ENCODE measurements at places on chromosomes 11 and 22.

GRCh38 chr11:85132851-85133585 is 494.1 kb downstream of the DLG2 start:
- peak; percentile 23 for DNase-seq

DNA sequence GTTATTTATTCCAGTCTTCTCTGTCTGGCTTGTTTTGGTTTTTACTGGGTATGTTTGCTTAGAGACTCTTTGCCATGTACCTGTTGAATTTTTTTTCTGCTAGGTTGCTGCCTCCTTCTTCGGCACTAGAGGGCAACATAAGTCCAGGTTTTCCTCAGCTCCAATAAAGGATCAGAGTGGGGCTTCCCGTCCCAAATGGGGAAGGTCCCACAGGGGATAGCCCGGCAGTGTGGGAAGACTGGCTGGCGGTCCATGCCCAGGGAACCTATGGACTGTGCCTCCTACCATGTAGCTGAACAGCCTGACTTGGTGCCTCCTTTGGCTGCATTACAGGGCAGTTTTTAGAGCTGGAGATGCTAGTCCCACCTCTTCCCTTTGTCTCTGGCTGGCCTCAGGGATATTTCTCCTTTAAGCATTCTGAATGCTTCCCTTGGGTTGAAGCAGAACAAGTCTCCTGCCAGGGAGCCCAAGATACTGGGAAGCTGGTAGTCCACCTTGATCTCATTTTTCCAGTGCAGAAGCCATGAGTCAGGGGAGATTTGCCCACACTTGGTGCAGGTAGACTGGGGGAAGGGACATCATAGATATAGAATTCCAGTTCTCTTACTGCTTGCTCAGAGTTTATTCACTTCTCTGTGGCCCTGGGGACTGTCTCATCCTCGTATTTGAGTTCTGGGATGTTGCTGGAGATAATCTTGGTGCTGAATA is 60.2 kb downstream of the BRD1 start:
- DNase-seq: peak; percentile 66

DNA sequence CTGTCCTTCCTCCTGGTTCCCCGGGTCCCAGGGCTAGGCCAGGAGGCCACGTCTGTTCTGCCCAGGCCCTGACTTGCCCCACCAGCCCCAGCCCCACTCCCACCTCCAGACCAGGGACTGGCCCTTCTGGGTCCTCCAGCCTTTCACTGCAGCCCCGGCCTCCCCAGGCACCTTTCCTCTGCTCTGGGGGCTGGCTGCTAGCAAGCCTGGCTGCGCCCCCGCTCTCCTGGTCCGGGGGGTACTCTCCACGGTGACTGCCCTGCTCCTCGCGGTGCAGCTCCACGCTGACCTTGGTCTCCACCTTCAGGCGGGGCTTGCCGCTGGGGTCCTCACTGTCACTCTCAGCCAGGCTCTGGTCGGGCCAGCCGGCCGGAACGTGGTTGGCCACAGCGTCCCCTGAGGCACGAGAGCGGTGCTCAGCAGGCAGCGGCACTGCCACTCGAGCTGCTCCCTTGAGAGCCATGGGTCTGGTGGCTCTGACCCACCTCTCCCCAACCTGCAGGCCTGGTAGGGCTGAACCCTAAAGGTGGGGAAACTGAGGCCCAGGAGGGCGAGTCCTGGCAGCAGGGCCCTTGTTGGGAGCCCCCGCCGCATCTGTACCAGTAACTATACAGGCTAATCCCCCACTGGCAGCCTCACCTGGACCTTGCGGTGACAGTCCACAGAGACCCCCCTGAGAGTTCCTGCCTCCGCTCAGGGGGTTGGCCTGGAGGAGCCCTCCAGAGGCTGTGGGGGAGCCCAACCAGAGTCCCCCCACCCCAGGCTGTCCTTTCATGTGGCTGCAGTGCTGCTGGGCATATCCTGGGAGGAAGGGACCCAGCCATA is 29.0 kb downstream of the TRMU start:
- no peak for DNase-seq

DNA sequence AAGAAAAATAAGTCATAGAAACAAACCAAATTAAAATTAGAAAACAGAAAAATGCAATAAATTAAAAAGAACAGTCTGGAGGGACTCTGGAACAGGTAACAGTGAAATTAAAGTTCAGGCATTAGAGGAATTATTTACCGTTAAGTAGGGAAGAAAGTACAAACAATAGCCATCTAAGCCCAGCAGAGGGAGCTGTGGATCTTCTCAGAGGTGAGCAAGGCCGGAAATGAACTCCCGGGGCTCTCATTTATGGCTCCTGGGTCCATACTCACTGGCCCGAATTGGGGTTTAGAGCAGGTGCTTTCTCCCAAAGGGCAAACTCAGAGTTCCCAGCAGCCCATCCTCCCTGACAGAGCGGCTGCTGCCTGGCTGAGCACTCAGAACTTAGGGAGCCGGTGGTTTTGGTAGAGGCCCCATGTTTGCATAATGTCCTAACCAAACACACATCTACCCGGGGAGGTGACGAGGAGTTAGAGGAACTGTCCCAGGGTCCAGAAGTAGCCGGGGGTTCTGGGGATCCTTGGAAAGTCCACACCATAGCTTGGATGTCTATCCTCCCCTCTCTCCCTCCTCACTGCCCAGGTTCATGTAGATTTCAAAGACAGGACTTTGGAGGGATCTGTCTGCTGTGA is 87.8 kb upstream of the VPREB1 start:
- DNase-seq: peak; percentile 63

GRCh38 chr22:37381489-37381888 is 45.8 kb downstream of the ELFN2 start:
- DNase-seq: no peak

GRCh38 chr11:69012092-69013008 is 696 bp downstream of the MRGPRF start:
- no peak for DNase-seq

DNA sequence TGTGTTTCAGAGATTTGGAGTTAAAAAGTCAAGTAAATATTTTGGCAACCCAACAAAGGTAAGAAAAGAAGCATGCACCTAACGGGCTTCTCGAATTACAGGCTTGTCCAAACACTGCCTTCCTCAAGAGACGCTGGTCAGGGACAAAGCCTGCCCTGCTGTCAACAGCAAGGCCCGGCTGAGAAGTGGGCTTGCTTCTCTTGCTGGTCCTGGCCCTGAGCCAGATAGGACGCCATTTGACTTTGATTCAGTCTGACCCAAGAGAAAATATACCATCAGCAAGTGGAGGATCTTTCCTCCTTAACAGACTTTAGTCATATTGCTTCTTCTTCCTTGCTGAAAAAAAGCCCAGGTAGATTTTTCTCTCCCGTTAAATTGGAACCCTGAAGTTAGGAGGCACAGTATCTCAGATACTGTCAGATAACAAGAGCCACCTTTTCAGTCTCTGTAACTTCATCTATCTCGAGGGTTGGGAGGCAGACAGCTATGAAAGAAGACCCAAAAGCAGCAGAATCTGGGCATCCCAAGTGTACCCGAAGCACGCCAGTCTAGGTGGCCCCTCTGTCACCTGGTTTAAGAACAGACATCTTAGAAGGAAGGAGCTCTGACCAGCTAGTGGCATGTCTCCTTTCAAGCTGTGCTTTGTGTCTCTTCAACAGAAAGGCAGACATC is 57.5 kb downstream of the C22orf31 start:
- peak; percentile 35 for DNase-seq

DNA sequence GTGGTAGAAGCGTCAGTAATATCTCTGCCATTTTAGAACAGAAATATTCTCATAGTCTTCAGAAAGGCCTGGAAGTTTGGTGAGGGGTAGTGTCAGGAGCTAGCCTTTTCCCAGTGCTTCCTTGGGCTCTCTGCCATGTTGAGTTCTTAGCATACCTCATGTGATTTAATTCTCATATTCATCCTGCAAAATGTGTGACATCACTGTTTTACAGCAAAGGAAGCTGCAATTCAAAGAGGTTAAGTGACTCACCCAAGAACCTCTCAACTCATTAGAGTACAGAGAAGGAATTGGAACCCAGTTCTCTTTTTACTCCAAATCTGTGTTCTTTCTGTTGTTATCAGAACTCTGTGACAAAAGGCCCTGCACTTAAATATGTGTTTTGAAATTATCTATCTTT is 72.1 kb downstream of the RNF169 start:
- no peak for DNase-seq

DNA sequence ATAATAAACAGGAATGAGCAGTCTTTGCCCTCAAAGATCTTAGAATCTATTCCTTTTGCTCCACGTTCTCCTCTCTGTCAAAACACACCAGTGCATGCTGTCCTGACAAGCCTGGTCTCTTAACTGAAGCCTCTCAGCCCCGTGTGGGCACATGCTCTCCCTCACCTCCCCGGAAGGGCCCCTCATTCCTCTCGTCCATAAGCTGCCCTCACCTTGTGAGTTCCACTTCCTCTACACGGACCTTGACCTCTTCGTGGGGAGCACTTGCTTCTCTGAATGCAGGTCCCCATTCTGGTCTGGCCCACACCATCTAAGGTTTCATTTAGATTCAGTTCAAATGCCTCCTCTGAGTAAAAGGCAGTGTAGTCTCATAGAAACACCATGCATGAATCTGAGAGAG is 412.3 kb upstream of the SYN3 start:
- DNase-seq: no peak

DNA sequence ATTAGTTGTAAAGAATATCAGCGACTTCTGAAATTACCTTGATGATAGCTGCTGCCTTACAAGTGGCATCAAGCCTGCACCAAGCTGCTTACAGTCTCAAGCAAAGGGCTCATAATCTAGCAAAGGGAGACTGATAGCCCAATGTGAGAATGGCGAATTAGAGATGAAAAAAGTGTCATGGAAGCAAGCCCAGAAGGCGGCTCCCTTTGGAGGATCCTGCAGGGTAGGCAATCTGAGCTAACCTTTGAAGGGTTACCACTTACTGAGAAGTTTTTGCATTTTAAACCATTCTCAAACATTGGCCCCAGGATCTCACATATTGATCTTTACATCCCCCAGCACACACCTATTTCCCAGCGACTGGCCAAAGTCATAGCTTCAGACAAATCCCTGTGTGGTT is 18.5 kb downstream of the GAB2 start:
- no peak for DNase-seq

- DNase-seq: no peak
These were observed 94.5 kb downstream of the PHF21A start for GRCh38 chr11:46026606-46027293.

GRCh38 chr11:33622806-33623205 is 77.8 kb downstream of the C11orf91 start:
- no peak for DNase-seq

GRCh38 chr11:113831314-113831713 is 44.1 kb downstream of the USP28 start:
- no peak for DNase-seq

- no peak for DNase-seq
These were observed 2.8 kb upstream of the ACR start for GRCh38 chr22:50734986-50735738.

DNA sequence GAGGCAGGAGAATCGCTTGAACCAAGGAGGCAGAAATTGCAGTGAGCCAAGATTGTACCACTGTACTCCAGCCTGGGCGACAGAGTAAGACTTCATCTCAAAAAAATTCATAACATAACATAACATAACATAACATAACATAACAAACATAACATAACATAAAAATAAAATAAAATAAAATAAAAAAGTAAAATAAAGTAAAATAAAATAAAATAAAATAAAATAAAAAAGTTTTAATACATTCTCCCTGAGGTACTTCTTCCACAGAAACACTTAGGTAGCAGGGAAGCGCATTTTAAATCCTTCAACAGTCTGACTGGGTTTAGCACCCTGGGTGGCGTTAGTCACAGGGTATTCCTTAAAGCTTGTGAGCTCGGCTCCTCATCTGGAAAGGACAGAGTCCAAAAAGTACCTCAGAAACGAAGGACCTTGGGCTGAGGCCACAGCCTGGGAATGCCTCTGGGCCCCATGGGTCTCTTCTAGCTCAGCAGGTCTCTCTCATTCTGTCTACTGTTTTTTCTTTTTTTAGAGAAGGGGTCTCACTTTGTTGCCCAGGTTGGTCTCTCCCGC is 41.7 kb downstream of the MICAL3 start:
- no peak for DNase-seq

DNA sequence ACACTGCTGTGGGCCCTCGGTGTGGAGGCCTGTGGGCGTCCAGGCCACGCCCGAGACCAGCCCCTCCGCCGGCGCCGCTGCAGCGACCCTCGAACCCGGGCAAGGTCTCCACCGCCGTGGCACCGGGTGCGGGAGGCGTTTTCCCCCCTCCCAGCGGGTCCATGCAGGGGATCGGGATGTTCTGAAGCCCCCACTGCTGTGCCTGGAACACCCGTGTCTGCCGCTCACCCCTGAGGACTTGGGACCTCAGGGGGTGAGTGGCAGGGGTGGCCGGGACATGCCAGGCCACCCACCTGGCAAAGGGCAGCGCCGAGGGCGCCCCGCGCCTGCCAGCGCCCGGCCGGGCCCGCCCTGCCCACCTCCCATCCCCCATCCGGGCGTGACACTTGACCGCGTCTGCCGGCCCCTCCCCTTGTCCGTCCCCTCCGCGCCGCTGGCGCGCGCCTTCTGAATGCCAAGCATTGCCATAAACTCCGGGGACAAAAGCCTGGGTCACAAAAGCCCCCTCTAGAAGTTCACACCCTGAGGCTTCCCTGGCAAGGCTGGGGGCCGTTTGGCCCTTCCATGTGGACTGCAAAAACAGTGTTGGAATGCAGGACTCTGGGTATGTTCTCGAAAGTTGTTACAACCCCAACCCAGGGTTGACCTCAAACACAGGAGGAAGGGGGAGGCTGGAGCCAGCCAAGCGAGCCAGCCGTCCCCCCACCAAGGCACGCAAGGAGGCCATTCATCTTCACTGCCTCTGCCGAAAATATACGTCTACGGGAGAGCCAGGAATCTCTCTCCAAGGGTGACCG is 819 bp upstream of the KCNQ1OT1 start:
- DNase-seq: peak; percentile 66

- DNase-seq: no peak
These were observed 5.9 kb downstream of the TMEM121B start for GRCh38 chr22:17115236-17115635.

DNA sequence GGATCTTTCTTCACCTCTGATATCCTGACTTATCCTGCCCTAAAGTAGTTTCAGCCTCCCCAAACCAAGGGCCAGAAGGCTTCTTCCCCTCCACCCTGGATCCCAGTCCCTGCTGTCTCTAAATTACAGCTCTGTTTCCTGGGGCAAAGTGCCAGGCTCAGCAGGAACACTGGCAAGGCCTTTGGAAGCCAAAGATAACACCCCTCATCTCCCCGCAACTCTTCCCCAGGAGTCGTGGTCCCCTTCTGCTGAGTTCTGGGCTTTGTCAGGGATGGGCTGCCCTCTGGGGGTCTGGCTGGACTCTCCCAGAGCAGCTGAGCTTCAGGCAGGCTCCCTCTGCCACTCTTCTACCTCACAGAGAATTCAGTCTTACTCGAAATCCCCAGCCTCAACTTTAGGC is 53.8 kb upstream of the AMPD3 start:
- no peak for DNase-seq

GRCh38 chr22:36333644-36334043 is 54.1 kb downstream of the MYH9 start:
- DNase-seq: no peak

Data from WTC11 (cell line).